ENCODE measurements at places on chromosomes 7 and 10. TPM values are rescaled to one million over a fixed set of nuclear protein-coding genes. Genes with fewer than 3 reads are reported as not detected.

The DLX5 gene
- total RNA-seq = not detected

The GIMAP5 gene
- 1.3 TPM for total RNA-seq

The ASB15 gene
- not detected for total RNA-seq

The NKX1-2 gene
- total RNA-seq = not detected

The CYP3A7 gene
- not detected for total RNA-seq

The UCMA gene
- not detected for total RNA-seq

The C7orf33 gene
- not detected for total RNA-seq

The NPFFR1 gene
- not detected for total RNA-seq

The FEZF1 gene
- total RNA-seq = not detected

The HTR5A gene
- not detected for total RNA-seq
